ENCODE measurements at places on chromosomes 7 and 10.

GRCh38 chr7:632831-633210 lies 93.7 kb upstream of the DNAAF5 start:
- no peak for DNase-seq

DNA sequence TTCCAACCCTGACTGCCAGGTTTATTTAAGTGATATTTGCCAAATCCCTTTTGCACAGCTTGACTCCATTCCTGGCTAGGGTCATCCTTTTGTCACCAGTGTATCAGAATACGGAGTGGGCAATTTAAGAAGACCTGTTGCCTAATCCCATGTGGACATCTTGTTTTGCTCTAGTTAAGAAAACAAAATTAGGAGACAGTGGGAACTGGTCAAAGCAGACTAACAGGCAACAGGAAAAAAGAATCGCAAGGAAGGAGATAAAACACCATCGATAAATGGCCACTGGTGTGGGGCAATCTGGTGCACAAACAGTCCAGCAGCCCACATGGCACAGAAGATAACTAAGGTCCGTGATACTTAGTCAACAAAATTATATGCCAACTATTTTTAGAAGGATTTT lies 21.4 kb downstream of the KDM7A start:
- DNase-seq: no peak

GRCh38 chr7:13457790-13458189 lies 531.7 kb downstream of the ETV1 start:
- DNase-seq: no peak

GRCh38 chr10:112565434-112566053 lies 118.5 kb downstream of the VTI1A start:
- peak; percentile 58 for DNase-seq

DNA sequence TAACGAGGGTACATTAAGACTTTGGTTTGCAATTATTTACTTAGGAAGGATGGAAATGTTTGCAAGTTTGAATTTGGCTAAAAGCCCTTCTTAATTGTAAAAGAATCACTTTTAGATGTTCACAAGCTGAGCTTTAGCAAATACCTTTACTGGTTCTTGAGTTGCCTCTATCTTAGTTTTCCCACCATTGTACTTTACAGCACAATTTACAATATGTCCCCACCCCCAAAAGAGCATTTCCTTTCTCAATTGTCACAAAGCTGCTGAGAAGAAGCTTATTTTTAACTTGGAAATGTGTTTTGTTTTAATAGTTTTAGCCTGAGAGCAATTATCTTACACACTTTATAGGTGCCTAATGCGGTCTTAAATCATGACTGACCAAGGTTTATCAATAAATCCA lies 81.1 kb downstream of the MET start:
- DNase-seq: no peak

DNA sequence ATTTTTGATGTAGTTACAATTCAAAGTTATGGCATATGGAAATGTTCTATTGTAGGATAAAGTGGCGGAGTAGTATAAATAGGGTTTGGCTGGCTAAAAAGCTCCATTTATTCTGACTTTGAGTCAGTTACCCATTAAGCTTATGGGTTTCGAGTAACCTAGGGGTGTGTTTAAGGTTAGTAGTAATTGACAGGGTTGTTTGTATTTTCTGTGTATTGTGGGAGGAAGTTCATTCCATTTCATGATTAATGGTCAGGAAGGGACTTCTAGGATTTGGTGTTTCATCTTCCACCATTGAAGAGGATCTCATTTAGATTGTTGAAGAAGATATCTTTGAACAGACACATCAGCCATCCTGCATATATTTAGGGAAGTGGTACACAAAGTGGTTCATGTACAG lies 75.0 kb downstream of the BICC1 start:
- no peak for DNase-seq

- DNase-seq: no peak
Observed at GRCh38 chr10:103584216-103585010, 90.9 kb downstream of the NEURL1 start.

DNA sequence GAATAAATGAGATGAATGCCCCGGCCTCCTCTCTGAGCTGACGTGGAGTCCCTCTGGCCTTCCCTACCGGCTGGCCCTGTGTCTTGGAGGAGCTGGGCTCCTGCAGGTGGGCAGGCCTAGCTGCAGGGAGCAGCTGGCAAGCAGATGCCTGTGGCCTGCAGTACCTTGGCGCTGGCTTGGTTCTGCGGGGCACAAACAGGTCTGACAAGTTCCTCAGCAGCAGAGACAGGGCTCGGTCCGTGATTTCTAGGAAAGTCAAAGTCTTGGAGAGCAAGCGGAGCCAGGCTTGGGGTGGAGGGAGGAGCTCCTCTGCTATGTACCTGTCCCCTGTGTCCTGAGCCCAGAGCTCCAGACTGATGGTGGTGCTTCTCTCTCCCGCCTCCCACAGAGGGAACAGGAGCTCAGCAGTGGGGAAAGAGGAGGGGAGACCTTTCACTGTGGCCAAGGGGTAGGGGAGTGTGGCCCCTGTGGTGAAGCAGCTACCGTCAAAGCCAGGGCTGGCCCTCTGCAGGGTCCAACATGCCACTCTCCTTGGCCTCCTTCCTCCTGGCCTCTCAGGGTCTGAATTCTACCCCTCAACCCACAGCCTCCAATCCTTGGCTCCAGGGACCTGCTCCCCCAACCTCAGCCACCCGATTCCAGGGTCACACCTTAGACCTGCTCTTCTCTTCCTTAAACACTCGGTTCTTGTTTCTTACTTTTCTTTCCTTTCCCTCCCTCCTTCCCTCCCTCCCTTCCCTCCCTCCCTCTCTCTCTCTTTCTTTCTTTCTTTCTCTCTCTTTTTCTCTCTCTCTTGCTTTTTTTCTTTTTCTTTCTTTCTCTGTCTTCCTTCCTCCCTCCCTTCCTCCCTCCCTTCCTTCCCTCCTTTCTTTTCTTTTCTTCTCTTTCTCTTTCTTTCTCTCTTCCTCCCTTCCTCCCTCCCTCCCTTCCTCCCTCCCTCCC lies 20.1 kb downstream of the MYL10 start:
- peak; percentile 85 for DNase-seq

GRCh38 chr10:78028438-78029268 lies 662 bp downstream of the POLR3A start:
- no peak for DNase-seq

DNA sequence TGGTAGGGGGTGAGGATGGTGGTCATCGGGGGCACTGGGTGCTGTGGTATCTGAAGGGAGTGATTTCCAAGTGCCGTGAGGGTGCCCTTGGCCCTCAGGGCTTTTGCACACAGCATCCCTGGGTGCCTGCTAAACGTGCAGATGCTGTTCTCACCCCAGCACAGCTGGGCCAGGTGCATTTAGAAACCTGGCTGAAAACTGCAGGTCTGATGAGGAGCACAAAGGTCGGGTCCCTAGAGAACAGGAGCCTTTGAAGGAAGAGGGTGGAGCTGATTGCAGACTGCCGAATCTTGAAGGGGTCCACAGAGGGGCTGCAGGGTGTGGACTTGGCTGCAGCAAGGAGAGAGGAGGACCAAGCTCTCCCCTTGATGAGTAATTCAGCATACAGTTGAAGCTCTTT lies 32.0 kb downstream of the ZMIZ1 start:
- no peak for DNase-seq

GRCh38 chr7:155324012-155324917 lies 26.6 kb downstream of the INSIG1 start:
- DNase-seq: no peak

Measured in mucosa of gallbladder (tissue), 1 donor.